ENCODE measurements at places on chromosomes 2 and 18.

- DNase-seq = no peak
These were observed 58.1 kb downstream of the NDUFA10 start for GRCh38 chr2:239966853-239967552.

GRCh38 chr2:64675860-64676259 lies 22.1 kb upstream of the SERTAD2 start:
- DNase-seq = no peak

GRCh38 chr2:214294426-214294825 lies 116.4 kb upstream of the VWC2L start:
- DNase-seq = no peak

- no peak for DNase-seq
These were observed 646.1 kb upstream of the ACVR2A start for GRCh38 chr2:147198651-147199171.

GRCh38 chr2:77513191-77513590 lies 9.0 kb downstream of the LRRTM4 start:
- DNase-seq = no peak

- no peak for DNase-seq
These were observed 230.1 kb upstream of the PXDN start for GRCh38 chr2:1974397-1974796.

DNA sequence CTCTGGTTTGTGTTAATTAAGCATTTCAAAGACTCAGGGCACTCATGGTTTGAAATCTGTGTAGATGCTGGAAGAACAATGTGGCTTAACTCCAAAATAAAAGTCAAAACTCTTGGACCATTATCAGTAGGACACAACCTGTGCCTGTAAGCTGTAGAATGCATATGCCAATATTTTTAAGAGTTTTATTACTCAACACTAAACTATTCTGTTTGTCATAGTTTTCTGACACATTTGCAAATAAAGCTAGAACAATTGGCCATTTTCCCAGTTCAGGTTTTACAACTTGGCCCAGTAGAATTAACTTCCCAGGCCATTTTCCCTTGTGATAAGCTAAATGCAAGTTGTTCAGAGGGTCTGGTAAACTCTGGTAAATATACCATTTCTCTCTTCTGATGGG lies 713.1 kb downstream of the CBLN2 start:
- DNase-seq = no peak
